AG09309 (cell line): ENCODE measurements at places on chromosomes 6 and 20.

GRCh38 chr6:109662192-109662591, 28.8 kb downstream of the AK9 start:
- no peak for DNase-seq

GRCh38 chr20:58646703-58647102, 4.4 kb upstream of the STX16 start:
- no peak for DNase-seq

- no peak for DNase-seq
Observed at GRCh38 chr6:14601490-14601889, 483.9 kb downstream of the CD83 start.

- DNase-seq = no peak
Observed at GRCh38 chr6:140542863-140543262, 1168.4 kb upstream of the CITED2 start.

DNA sequence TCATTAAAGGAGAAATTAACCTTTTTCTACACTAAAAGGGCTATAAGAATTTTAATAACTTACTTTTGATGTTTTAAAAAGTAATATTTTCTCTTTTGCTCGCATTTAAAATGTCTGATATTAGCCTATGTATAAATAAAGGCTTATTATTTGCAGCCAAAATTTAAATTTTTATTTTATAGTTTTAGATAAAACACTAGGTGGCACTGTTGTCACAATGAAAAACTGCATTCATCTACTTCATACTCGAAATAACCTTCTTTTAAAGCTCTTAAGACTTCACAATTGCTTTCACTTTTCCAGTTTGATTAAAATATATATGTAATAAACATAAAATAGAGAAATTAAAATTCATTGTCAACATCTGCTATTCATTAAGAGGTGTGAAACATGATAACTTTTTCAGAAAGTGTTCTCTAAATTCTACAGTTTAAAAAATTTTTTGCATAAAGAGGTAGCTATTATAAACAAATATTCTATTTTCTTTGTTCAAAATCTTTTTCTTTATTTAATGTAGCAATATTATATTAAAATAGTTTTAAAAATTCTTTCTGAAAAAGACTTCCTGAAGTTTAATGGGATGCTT, 78.8 kb upstream of the DEFB112 start:
- no peak for DNase-seq

DNA sequence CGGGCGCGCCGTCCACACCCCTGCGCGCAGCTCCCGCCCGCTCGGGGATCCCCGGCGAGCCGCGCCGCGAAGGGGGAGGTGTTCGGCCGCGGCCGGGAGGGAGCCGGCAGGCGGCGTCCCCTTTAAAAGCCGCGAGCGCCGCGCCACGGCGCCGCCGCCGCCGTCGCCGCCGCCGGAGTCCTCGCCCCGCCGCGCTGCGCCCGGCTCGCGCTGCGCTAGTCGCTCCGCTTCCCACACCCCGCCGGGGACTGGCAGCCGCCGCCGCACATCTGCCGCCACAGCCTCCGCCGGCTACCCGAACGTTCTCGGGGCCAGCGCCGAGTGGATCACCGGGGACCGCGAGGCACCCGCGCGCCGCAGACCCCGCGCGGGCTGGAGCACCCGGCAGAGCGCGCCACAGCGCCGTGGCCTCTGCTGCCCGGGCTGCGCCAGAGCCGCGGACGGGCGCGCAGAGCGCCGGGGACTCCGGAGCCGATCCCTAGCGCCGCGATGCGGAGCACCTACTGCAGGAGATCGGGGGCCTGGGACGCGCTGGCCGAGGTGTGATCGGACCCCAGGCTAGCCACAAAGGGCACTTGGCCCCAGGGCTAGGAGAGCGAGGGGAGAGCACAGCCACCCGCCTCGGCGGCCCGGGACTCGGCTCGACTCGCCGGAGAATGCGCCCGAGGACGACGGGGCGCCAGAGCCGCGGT, at the start of gene BMP2:
Gene BMP2, plus strand, starts transcription at position 151 of the 692 bp plus-strand sequence. CDS start 2,441 bp downstream, outside the sequence.
- no peak for DNase-seq
